GM12892 (cell line): ENCODE measurements at places on chromosomes 5 and 9.
A peak's percentile ranks its signal among the peaks of the same experiment; 100 is the strongest.

DNA sequence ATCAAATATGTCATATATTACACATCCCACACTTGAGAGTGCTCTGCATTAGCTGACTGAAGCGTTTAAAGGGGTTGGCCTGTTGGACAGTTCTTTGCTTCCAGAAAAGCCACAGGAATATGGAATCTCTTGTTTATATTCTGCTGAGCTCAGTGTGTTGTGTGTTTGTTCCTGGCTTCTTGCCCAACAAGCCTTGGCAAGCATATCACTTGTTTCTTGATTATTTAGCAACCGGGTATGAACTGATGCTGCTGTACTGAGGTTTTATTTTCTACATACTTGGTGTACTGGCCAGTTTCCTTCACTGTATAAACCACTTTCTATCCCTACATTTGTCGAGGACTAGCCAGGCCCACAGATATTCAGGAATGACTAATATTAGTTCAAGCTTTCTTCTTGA, 378.9 kb downstream of the KCTD16 start:
- no peak for DNase-seq

DNA sequence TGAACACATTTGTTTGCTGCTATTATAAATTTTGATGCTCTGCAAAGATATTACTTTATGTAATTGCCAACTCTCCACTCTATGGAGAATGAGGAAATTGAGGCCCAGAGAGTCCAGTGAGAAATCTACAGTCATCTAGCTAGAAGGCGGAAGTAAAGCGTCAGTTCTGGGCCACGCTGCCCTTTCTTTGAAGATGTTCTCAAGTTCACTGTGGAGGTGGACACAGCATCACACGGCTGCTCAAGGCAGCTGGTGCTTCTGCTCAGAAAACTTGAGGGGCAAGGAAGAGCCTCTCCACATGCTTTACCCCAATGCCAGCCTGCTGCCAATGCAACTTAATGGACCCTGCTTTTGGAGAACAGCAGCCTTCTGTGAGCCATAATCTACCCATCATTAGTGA, 96.3 kb downstream of the TTLL11 start:
- DNase-seq = no peak

DNA sequence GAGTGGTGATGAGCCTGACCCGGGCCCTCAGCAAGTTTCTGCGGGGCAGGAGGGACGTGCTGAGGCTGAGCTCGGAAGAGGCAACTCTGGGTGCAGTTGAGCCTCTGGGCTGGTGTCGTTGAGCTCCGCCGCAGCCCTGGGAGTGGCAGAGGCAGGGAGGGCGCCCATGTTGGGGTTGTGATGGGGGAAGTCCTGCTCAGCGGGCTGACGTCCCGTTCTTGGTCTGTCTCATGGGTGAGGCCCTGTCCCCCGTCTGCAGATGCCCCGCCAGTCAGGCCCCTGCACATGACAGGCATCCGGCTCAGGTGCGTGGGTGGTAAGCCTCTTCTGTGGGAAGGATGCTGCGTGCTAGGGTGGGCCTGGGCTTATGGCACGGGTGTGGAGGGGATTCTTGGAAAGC, 64.3 kb downstream of the RXRA start:
- DNase-seq = peak; percentile 76

DNA sequence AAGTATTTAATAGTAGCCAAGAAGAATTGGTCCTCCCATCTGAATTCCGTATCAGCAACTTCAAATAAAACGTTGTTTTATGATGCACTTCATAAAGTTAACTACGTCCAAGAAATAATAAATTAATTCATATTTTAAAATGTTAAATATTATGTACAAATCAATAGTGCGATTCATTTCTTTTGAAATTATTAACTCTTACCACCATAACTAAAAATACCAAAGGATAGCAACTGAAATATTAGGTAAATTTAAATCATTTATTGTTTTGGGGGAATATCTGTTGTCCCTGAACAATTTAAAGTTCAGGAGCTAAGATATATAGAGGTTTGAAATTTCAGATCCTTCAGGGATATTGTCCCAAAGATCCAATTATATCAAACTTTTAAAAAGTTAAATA, at the start of gene OR2K2:
Gene OR2K2 (minus strand): TSS at position 101 of the 400 bp plus-strand sequence. CDS start 1,791 bp downstream, outside the sequence.
- DNase-seq = no peak

GRCh38 chr9:87442451-87442850, 55.2 kb upstream of the DAPK1 start:
- no peak for DNase-seq

DNA sequence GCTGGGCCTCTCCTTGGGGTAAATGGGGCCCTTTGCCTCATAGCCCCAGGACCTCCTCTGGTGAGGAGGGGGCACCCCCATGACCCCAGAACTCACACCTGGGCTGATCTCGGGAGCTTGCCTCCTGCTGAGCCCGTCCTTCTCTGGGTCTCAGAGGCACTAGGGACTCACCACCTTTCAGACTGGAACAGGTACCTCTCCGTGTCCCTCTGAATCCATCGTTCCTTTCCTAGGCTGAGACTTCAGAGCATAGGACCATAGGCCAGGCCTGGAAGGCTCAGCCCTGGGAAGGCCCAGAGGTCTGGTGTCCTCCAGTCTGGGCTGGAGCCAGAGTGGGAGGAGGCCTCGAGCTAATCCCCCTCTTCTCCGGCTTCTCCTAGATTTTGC, 97.9 kb downstream of the CACNA1B start:
- DNase-seq = no peak

GRCh38 chr9:127489471-127490115, 38.3 kb downstream of the LRSAM1 start:
- no peak for DNase-seq

GRCh38 chr9:5971740-5972139, 43.7 kb downstream of the RANBP6 start:
- DNase-seq = no peak

GRCh38 chr5:17021602-17021932, 85.5 kb upstream of the MYO10 start:
- DNase-seq = no peak

GRCh38 chr9:112884721-112885120, 6.0 kb downstream of the SLC46A2 start:
- DNase-seq = no peak

DNA sequence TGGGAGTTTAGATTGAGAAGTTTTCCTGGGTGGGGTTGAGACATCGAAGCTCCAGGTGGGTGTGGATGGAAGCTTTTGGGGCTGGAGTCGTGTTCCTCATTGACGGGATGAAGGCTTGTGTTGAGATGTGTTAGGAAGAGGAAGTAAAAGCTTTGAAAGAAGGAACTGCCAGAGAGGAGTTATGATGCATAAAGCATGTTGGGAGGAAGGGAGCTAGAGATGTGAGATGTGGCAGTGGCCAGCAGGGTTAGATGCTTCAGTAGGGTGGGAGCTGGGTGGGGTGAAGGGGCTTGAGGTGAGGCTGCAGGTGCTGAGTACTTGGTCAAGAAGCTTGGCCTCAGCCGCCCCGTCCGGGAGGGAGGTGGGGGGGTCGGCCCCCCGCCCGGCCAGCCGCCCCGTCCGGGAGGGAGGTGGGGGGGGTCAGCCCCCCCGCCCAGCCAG, 56.7 kb downstream of the HSPA4 start:
- DNase-seq = no peak

DNA sequence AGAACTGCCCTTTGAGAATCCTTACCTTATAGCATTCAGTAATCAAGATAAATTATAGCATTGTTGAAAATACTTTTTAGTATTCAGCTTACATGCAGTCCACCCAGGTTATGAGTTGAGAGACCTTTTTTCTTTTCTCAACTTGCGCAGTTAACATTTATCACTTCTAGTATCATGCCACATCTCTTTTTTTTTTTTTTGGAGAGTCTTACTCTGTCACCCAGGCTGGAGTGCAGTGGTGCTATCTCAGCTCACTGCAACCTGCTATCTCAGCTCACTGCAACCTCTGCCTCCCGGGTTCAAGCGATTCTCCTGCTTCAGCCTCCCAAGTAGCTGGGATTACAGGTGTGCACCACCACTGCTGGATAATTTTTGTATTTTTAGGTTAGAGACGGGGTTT, 29.0 kb downstream of the LRRC70 start:
- no peak for DNase-seq

DNA sequence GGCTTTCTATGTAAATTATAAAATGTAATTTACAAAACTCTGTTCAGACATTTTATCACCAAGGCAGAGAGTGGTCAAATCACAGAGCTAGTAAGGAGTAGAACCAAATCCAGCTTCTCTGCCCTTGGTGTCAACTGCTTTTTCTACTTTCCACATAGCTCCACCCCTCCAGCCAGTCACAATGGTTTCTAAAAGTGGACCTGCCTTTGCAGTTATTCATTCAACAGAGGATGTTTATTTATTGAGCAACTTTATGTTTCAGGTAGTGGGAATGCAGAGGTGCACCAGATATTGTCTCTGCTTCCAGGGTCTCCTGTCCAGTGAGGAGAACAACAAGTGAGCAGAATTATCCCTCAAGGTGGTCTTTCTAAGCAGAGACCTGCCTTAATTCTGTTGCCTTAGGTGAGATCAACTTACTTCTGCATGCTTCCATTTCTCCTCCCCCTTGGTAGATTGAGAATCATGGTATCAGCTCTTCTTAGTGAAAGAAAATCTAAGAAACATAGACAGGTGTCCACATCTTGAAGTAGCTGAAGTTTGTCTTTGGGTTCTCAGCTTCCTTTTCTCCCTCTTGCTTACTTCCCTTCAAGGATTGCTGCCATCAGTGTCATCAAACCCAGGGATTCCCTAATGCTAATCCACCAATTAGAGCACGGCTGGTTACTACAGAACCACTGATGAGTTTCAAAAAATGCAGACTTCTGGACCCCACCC, 17.2 kb upstream of the PDCD1LG2 start:
- DNase-seq = no peak

DNA sequence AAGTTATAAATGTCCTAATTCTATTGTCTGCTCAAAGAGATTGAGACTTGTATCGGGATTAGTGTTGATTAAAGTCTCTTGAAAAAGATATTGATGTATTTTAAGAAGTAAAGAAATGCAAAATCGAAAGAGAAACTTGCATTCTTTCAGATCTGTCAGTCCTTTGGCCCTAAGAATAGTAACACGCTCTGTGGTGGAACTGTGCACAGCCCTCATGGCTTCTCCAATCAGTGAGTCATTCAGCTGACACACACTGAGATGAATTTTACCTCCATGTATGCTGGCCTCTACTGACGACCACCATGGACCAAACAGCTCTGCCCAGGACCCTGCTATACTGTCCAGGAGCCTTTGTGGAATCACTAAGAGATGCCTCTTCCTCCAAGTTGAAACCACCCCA, 232.4 kb downstream of the ESM1 start:
- peak; percentile 7 for DNase-seq

DNA sequence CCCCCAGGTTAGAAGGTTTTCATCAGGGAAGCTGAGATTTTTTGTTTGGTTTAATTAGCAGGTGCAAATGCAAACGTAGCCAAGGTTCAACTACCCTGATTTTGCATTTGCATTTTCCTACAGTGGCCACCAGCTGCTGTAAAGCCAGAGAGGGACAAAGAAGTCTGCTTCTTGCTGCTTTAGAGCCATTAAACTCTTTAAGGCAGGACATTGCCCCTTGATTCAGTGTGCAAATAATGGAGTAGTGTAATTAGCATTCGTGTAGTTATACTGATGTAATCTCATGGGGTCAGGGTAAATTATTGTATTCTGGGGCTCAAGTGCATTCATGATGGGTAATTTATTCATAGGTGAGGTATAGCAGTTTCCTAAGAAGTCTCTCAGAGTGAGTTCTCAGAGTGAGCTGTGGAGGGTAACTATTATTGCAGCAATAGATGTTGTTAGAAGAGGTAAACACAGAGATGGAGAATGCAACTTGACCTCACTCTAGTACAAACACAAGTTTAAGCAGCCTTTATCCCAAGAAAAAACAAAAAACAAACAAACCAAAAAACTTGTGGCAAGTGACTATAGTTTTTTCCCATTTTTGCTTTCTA, 526.5 kb downstream of the KIF4B start:
- DNase-seq = no peak

GRCh38 chr9:93332317-93332716, 119.2 kb upstream of the FAM120A start:
- DNase-seq = no peak

DNA sequence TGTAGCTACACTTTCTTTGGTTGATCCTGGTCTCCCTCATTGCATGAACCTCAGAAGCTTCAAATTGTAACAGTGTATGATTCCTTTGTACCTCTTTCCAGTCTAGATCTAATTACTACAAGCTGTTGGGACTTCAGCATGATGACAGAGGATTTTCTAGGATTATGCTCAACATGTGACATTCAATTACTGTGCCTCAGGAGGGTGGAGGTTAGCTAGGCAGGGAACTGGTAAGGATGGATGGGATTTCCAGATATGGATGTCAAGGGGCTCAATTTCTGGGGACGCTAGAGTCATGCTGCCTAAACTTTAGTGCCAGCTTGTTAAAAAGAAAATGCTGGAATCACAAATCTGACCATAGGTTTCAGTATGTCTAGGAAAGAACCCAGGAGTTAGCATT, 29.2 kb upstream of the GLRA1 start:
- DNase-seq = no peak

DNA sequence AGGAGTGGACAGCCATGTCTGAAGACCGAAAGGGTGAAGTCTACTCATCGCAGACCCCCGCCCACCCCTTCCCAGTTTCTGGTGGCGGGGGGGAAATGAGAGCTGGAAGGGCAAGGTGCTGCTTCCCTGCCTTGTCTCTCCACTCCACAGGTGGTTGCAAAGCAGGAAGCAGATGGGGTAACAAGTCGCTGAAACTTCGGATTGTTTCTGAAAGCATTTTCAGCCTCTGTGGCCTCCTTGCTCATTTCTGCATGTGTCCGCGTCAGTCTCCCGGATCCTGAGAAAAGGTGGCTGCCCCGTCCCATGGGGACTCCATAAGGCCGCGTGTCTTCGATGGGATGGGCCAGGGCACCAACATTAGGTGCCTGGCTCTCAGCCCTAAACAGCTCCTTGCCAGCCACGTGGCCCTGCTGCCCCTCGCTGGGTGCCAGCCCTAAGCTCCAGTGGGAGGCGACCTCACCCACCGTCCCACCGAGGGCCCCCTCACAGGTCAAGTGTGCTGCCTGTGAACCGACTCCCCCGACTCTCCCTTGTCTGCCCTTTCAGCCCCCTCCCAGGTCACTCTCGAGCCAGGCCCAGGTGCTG, 971 bp downstream of the PHYKPL start:
- no peak for DNase-seq

DNA sequence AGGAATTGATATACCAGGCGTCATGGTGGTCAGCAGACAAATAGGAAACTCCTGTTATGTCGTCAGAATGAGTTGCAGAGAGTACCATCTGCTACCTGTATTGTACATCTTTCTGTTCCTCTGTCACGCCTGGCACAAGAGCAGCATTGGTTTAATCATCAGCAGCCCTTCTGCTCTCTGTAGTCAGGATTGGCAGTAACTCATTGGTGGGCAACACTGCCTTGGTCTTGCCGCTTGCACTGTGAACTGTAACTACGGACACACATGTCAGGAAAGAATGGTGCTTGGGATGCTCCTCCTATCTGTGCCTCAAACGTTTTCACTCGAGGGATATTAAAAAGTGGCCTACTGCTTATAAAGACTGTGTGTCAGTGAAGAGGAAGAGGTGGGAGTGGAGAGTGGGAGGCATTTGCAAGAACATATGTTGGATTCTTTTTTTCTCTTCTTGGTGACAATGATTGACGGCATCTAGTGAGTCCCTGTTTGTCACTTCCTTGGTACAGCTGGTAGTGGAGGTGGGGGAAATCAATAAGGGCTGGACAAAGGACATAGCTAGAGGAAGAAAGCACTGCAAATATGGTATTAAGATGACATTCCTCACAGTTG, 76.6 kb downstream of the F2RL2 start:
- DNase-seq = no peak
